NCI-H1436 (cell line): ENCODE measurements at places on chromosomes 6 and 20.

DNA sequence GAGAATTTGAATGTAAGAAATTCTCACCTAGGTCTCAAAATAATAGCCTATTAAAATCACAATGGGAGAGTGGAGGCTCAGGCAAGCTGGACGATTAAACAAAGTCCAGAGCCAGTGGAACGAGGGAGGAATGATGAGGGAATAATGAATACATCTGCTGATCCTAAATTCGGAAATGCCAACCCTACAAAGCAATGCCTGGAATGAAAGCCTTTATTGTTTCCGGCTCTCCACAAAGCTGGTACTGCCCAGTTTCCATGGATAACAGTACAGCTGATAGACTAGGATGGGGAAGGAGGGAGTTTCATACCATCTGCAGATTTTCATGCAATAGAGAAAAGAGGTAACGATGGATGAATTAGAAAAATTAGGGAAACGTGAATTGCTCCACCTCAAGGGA, 356.1 kb downstream of the CBLN4 start:
- DNase-seq = no peak

DNA sequence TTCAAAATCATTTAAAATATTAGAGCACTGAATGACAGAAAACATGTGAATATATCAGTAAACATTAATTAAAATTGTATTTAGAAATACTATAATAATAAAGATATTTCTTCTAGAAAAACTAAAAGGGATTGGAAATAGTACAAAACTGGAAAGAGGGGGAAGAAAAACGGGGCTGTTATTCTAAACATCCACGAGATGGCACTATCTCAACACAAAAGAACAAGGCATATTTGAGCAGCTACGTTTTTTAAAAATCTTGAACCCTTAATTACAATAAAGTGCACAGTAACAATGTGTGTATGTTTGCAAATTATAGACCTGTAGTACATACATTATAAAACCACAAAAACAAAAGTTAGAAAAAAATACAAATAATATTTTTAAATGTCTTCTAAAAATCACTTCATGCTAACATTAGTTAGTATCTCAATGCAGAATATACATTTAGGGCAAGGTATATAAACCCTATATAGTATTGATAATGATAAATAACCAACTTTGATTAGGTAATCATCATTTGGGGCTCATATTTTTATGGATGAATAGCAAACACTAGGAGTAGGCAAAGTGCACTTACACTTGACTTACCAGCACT, 42.5 kb upstream of the PNISR start:
- DNase-seq = peak; percentile 33

DNA sequence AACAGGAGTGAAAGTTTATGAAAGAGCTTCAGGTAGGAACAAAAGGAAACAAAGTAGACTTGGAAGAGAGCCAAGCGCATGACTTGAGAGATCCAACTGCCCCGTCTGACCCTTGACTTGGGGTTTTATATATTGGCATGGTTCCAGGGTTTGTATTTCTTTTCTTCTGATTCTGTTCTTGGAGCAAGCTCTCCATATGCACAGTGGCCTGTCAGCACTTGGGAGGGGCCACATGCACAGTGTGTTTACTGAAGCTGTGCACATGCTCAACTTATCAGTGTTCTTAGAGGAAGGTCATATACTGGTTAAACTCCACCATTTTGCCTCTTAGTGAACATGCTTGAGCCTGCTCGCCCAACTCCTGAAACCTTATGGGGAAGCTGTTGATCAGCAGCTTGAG, 953.7 kb downstream of the TFAP2A start:
- no peak for DNase-seq

DNA sequence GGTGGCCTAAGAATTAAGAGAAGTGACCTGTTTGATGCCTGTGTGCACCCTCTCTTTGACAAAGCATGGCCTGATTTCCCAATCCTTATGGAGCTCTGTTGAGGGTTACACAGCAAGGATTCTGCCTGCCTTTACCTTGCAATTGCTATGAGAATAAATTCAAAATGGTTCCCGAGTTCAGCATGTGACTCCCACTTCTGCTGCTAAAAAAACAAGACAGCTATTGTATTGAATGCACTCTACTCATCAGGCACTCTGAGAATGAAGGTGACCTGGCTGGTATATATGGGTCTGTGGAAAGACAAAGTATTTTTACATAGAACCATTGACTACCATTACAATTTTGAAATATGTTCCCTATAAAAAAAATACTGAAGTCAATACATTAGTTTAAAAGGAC, 190.3 kb downstream of the ATXN1 start:
- DNase-seq = no peak

DNA sequence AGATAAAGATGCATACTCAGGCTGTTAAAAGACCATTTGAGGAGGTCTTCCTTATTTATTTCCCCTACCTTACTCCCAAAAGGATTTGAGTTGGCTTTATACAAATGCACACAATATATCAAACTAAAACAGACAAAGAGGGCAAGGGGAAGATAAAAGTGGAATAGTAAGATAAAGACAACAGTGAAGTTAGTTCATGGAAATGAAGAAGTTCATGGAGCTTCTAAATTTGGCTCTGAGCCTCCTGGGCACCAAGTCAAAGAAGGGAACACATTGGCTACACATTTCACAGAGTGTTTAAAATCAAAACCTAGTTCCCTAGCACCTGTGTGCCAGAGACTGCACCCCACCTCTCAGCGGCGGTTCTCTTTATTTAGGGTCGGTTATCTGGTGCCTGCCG, 25.8 kb upstream of the ARMC2 start:
- no peak for DNase-seq

- no peak for DNase-seq
Observed at GRCh38 chr20:53274365-53274764, 302.2 kb downstream of the TSHZ2 start.

GRCh38 chr20:17721802-17722486, 22.2 kb downstream of the BANF2 start:
- no peak for DNase-seq

DNA sequence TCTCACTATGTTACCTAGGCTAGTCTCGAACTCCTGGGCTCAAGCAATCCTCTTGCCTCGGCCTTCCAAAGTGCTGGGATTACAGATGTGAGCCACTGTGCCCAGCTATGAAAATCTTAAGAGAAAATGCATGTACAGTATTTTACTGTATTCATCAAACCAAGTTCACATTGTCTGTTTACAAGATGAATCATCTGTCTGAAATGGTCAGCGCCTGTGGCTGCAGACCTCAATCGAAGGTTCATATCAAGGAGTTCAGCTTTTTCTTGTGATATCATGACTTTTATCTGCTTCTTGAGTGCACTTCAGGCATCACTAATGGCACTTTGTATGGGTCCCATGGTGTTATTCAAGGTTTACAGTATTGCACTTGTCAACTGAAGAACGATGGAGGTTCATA, 155.1 kb downstream of the SLC16A10 start:
- DNase-seq = no peak

- DNase-seq = no peak
Observed at GRCh38 chr6:33779895-33780294, 9.0 kb downstream of the LEMD2 start.

DNA sequence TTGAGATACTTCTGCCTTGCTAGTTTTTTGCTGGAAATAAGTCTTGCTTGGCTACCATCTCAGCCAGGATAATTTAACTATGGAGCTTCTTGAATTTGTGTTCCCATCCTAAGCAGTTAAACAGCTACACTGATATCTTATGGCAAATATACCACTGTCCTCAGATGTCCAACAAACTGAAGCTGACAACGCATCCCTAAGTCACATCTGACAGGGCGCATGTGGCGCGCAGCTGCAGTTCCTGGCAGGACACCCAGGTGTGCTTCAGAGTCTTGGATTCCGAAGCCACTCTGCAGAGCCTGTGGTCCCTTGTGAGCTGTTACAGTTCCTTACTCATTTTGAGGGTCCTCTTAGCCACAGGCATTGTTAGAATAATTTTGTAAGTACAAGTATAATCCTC, 127.9 kb downstream of the WDR27 start:
- no peak for DNase-seq

- DNase-seq = no peak
Observed at GRCh38 chr20:668638-669037, 7.0 kb downstream of the SCRT2 start.

DNA sequence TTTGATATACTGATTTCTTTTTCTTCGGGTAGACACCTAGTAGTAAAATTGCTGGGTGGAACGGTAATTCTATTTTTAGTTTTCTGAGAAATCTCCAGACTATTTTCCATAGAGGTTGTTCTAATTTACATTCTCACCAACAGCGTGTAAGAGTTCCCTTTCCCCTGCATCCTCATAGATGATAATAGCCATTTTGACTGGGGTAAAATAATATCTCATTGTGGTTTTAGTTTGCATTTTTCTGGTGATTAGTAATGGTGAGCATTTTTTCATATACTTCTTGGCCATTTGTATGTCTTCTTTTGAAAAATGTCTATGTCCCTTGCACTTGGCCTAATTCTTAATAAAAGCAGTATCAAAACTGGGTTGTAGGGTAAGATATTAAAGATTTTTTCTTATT, 148.9 kb upstream of the SIM1 start:
- DNase-seq = no peak

DNA sequence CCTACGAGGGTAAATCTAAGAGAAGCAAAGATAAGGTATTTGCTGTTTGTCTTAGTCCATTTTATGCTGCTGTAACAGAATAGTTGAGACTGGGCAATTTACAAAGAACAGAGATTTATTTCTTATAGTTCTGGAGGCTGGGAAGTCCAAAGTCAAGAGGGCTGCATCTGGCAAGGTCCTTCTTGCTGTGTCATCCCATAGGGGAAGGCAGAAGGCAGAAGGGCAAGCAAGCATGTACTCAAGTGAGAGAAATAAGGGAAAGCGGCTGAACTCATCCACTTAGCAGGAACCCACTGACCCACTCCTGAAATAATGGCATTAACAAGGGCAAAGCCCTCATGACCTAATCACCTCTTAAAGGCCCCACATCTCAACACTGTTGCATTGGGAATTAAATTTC, 102.7 kb downstream of the AGPAT4 start:
- DNase-seq = no peak

GRCh38 chr20:19427480-19427879, 215.0 kb downstream of the SLC24A3 start:
- DNase-seq = no peak

GRCh38 chr6:125846292-125847024, 55.7 kb downstream of the NCOA7 start:
- DNase-seq = peak; percentile 54

DNA sequence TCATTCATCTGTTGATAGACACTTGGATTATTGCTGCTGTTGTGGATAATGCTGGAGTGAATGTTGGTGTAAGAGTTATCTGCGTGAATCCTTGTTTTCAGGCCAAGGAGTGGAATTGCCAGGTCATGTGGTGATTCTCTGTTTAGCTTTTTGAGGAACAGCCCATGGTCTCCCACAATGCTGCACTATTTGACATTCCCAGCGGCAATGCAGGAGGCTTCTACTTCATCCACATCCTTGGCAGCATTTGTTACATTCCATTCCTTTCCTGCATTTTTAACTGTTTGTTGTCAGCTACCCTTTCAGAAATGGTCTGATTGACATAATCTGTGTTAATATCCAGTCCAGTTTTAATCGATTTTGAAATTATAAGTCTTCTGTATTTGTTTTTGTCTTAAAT, 51.7 kb upstream of the CLDN20 start:
- no peak for DNase-seq

DNA sequence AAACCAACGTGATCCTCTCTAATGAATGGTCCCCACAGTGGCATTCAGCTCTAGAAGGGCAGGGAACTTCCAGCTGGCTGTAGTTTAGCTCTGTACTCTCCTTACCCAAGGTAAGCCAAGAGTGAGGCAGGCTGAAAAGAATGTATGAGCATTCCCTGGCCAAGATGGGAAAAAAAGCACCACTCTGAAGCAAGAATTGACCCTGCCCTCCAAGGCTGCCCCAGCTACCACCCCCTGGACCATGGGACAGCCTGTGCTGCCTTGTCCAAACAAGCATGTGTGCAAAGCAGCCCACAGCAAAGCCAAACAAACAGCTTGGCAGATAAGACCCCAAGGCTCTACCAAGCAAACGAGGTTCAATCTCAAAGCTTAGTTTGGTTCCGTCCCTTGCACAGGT, 73.9 kb downstream of the GFOD1 start:
- DNase-seq = no peak

- no peak for DNase-seq
Observed at GRCh38 chr6:91433660-91434534, 847.0 kb upstream of the MAP3K7 start.

GRCh38 chr6:152554851-152555250, 82.3 kb downstream of the SYNE1 start:
- DNase-seq = no peak

GRCh38 chr20:35243986-35244385, 17.5 kb downstream of the MMP24 start:
- no peak for DNase-seq

DNA sequence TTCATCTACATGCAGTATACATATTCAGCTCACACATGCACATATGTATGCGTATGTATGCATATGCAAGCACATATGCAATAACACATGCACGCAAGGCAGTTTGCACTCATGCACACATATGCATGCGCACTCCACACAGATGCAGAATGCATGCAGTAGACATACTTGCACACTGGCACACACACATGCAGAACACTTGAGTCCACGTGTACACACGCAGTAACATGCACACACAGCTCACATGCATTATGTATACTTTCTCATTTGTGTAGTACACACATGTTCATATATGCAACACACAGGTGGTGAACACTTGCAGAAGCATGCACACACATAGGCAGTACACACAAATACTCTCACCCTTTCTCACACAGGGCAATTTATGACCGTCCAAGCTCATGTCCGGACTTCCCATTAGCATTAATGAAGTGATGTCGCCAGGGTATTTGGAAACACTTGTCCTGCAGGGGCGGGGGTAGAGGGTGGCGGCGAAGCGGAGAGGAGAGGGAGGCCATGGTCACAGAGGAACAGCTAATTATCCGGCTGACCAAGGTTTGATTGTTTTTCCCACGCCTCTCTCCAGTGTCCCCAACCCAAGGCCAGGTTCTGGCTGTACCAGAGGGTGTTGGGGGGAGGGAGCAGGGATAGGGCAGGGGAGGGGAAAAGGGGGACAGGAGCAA, 91.3 kb downstream of the VEGFA start:
- no peak for DNase-seq

GRCh38 chr6:45470131-45470738, 92.5 kb upstream of the SUPT3H start:
- DNase-seq = no peak
